ENCODE measurements at places on chromosomes 3 and 15.

GRCh38 chr15:68559345-68560310 lies 19.2 kb upstream of the CORO2B start:
- DNase-seq: peak; percentile 10

GRCh38 chr3:172666181-172666872 lies 44.5 kb downstream of the NCEH1 start:
- no peak for DNase-seq

- DNase-seq: no peak
These were observed 83.0 kb upstream of the KCNAB1 start for GRCh38 chr3:156037356-156037755.

GRCh38 chr3:143973259-143974021 lies 1.8 kb downstream of the DIPK2A start:
- DNase-seq: peak; percentile 33

DNA sequence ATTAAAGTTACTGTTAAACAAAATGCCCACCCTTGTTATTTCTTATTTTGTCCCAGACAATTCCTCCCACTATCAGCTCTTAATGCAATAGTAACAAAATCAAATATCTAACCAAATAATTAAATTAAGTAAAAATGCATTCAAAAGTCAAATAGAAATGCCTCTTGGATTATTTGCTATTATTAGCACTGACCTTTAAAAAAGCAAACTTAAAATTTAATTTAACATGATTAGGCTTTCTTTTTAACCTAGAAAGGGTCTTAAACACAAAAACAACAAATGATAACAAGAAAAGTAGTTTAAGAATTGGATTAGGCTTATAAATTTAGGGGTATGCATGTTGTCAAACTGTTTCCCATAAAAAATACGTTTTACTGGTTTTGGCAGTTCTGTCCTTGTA lies 159.8 kb downstream of the CBLB start:
- DNase-seq: no peak

GRCh38 chr3:111051354-111051753 lies 20.3 kb upstream of the NECTIN3 start:
- no peak for DNase-seq

DNA sequence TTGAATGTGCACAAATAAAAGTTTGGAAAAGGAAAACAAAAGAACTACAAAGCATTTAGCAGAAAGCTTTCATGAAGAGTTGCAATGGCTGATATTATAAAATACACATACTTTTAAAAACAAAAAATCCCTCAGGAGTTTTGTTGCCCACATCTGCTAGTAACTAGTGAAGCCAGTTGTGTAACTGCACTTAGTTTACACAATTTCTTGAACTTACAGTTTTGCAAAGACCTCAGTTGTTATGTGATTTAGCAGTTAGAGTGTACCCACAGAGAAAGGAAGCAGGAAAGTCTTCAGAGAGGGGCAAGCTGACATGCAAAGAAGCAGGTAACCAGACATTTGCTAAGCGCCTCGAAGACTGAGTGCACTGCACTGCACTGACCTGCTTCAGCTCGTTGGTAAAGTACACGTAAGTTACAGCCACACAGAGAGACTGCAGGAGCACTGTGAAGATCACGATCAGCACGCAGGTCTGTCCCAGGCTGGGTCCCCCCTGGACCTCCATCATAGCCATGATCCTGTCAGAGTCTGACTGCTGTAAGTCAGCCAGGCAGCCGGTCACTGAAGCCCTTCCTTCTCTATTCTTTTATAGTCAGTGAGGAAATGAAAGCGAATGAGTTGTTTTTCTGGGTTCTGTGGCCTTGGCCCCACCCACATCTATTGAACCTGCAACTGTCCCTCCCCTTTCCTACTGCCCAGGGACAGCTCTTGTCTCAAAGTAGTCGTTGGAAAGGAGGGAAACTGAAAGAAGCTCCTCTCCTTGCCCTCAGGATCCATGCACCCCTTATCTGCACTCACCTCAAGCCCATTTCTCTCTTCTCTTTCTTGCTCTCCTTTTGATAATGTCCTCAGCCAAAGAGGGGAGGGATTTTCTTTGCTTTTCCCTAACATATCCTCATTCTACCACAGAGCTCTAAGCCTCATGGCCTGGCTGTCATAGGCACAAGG lies at the start of gene TNFSF10:
Gene TNFSF10 (minus strand): TSS at position 560 of the 948 bp plus-strand sequence. CDS start 46 bp downstream, at position 514.
- DNase-seq: no peak

GRCh38 chr3:76824658-76825240 lies 215.2 kb upstream of the ROBO2 start:
- DNase-seq: no peak

- DNase-seq: no peak
These were observed 1.8 kb upstream of the SLC38A3 start for GRCh38 chr3:50203113-50203808.

GRCh38 chr15:33179874-33180273 lies 14.6 kb downstream of the FMN1 start:
- DNase-seq: no peak

DNA sequence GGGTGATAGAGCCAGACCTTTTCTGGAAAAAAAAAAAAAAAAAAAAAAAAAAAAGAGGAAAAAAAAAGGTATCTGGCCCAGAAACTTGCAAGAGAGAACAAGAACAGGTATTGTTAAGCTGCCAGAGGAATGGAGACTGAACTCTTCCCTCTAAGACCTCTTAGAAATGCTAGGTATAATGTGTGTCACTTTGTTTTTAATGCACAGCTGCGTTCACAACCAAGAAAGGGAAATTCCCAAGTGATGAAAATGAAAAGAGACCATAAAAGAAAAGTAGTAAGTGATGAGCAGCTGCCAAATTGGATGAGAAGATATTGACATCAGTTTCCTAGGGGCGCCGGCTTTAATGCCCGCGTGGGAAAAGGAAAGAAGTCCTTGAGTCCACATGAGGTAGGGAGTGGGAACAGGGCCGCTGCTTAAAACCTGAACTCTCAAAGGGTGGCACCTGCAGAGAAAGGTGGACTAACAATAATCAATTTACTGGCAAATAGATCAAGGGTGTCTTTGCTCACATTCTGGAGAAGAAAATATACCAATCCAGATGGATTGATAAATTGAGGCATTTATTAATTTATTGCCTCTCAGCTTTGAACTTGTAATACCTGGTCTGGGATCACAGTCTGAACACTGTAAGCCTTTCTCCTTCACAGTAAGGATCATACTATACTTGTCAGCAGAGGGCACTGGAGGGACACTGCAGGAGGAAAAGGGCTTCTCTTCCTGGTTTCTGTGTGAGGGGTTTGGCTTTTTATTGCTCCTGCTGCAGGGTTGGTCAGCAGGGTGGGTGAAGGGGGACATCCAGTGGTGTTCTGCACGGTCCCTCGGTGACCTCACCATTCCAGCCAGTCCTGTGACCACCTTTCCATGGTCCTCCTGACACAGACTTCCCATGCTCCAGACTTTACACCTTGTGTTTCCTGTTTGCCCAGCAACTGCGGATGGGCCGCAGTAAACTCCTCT lies 131.6 kb downstream of the AQP9 start:
- no peak for DNase-seq

DNA sequence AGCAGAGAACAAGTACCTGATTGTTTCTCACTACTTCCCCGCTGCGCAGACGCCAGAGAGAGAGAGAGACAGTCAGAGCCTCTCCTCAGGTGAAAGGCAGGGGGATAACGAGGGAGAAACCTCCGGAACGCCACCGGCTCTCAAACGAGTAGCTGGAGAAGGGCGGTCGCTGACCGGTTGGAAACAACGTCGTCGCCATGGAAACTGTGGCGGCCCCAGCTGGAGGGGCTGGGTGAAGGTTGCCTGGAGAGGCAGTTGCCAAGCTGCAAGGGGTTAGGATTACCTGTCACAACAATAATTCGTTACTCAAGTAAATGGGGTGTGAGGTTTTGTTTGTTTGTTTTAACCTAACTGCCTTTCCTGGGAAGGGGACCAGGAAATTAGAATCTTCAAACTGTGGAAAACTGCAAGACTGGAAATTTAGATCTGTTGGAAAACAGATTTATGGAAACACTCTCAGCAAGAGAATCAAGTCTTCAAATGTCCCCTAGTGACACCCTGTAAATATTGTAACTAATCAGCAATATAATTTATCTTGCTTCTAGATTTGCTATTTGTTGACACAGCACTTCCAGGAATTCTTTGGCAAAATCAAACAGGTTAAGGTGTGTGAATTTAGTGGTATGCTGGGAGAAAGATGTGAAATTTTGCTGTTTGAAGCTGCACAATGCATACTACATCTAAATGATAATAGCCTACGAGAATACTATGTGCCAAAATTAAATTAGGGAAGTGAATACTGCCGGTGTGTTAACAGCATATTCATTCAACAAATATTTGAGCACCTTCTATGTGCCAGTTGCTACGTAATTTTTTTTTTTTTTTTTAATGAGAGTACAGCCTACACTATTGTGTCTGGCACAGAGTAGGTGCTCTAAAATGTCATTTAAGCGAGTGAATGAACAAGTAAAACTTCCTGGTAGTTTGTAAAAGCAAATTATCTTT lies at the start of gene DNAH12:
Gene DNAH12 (minus strand): TSS at position 164 of the 945 bp plus-strand sequence. CDS start 1,474 bp downstream, outside the sequence.
- DNase-seq: no peak

Measured in activated CD8-positive, alpha-beta memory T cell treated with anti-CD3 and anti-CD28 coated beads for 1 hour (primary cell).